ENCODE measurements at places on chromosomes 12 and 14. TPM values are rescaled to one million over a fixed set of nuclear protein-coding genes. Genes with fewer than 3 reads are reported as not detected.

The SERPINA12 gene
- total RNA-seq, result not detected

The GRIP1 gene
- 28.0 TPM for total RNA-seq

The HELB gene
- total RNA-seq, result 2.2 TPM

The TNS2 gene
- 1.3 TPM for total RNA-seq

The KERA gene
- total RNA-seq, result not detected

The RAD52 gene
- 16.3 TPM for total RNA-seq

The ZDHHC22 gene
- total RNA-seq, result not detected

DNA sequence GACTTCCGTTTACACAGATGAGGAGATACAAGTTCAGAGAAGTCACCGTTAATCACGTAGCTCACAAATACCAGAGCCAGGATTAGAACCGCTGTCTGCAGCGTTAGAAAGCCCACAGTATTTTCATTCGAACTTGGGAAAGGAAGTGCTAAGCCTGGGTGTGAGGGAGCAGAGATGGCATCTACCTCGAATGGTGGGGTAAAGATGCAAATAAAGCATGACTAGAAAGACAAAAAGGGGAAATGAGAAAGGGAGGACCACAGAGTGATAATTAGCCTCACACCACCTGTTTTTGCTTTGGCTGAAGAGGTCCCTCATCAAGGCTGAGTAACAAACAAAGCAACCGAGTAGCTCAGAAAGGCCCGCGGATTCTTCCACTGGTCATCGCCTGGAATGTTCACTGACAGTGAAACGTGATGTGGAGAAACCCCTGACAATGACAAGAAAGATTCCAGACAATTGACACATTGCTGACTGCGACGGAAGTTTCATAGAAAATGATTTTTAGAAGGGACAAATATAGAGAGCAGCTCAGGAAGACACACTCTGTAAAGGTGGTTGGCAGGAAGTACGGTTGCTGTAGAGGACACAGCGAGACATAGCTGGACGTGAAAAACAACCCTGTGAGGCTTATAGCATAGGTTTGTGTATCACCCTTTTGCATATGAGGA is 31.5 kb upstream of the BHLHE41 start:
- no peak for DNase-seq

DNA sequence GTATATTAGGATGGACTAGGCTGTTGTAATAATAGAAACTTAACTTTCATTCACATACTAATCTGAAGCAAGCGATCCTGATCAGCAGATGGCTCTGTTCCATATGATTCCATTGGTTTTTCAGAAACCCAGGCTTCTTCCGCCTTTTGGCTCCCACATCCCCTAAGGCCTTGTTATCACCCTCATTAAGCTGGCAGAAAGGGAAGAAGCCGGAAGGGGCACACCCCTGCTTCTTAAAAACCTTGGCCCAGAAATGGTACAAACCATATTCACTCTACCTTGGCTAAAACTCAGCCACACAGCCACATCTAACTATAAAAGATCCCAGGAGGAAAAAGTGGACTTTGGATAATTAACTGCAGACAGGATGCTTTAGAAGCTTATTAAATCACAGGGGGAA is 329.2 kb downstream of the PCNX1 start:
- DNase-seq, result no peak

- no peak for DNase-seq
Measured at GRCh38 chr12:107339487-107339886, 246.1 kb upstream of the CRY1 start.

GRCh38 chr12:132478845-132479244 is 11.1 kb upstream of the FBRSL1 start:
- DNase-seq, result no peak

GRCh38 chr14:38042322-38042721 is 165.4 kb upstream of the SSTR1 start:
- no peak for DNase-seq

- no peak for DNase-seq
Measured at GRCh38 chr12:109938947-109939346, 38.9 kb downstream of the TCHP start.
